ENCODE measurements at places on chromosomes 7 and 10. TPM values are rescaled to one million over a fixed set of nuclear protein-coding genes. Genes with fewer than 3 reads are reported as not detected.

GRCh38 chr10:17510242-17510908 lies 56.0 kb upstream of the ST8SIA6 start:
- H3K4me3 ChIP-seq: no peak overlapping the region
- H3K4me1 ChIP-seq: peaks cover 34% of the 10 kb centered on the region
- DNase-seq: no peak
- H3K27me3 ChIP-seq: no peaks in the 10 kb centered on the region
- no peaks in the 10 kb centered on the region for H3K36me3 ChIP-seq
- H3K27ac ChIP-seq: no peak overlapping the region

AGAP4 gene
- 18.4 TPM for total RNA-seq

DNA sequence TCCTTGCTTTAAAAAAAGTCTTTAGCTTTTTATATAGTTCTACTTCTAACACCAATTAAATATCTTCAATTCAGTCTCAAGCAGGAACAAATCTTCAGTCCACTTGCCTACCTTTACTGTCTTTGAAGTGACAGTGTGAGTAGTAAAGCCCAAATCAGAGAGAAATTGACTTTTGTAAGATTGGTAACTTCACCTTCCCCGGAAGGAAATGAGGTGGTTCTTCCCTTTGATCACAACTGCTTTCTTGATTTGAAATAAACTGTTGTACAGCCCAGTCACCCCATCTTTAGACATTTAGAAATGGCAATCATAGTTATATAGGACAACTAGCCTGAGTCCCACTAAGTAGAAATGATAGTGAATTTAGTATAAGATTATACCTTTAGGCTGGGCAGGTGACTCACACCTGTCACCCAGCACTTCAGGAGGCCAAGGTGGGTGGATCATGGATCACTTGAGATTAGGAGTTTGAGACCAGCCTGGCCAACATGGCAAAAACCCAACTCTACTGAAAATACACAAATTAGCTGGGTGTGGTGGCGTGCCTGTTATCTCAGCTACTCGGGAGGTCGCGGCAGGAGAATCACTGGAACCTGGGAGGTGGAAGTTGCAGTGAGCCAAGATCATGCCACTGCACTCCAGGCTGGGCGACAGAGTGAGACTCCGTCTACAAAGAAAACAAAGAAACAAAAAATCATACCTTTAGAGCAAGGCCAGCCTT lies 4.7 kb downstream of the FAS start:
- H3K36me3 ChIP-seq: no peaks in the 10 kb centered on the region
- H3K4me3 ChIP-seq: no peak overlapping the region
- no peak for DNase-seq
- peaks cover 11% of the 10 kb centered on the region for H3K4me1 ChIP-seq
- no peaks in the 10 kb centered on the region for H3K27me3 ChIP-seq
- no peak overlapping the region for H3K27ac ChIP-seq

DNA sequence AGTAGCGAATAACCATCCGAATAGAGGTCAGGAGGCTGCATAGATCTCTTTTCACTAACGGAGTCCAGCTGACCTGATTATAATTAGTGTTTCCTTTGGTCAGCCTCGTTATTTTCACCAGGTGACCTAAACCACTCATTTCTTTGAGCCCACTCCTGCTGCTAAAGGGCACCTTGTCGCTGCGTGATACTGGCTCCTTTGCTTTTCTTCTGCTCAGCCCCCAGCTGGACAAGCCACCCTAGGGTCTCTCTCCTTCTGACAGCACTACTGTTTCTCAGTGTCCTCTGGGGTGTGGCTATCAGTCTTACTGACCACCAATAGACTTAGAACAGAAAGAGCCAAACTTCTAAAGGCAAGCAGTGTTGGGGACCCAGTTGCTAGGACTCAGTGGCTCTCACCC lies 2.7 kb upstream of the IGFBP3 start:
- no peaks in the 10 kb centered on the region for H3K36me3 ChIP-seq
- peaks cover 9% of the 10 kb centered on the region for H3K27me3 ChIP-seq
- DNase-seq: no peak

- DNase-seq: peak; percentile 61
- H3K27me3 ChIP-seq: no peaks in the 10 kb centered on the region
- H3K27ac ChIP-seq: no peak overlapping the region
- peaks cover 9% of the 10 kb centered on the region for H3K4me1 ChIP-seq
Measured at GRCh38 chr7:40915071-40915470, 780.3 kb downstream of the SUGCT start.

DNA sequence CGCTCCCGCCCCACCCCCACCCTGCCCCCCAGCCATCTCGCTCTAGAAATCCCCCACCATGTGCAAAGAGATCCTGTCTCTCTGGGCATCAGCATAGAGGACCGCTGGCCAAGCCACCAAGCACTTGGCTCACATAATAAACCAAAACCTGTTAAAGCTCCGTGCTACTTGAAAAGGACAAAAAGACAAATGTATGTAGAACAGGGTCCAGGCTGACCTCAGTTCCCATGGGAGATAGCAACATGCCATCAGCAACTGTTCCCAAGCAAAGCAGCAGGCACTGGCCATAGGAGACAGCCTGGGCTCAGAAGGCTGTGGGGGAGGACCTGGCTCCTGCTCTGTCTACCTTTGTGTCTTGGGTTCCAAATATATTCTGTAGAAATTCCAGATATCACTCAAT lies 38.4 kb upstream of the GDF10 start:
- no peak overlapping the region for H3K27ac ChIP-seq
- H3K36me3 ChIP-seq: no peaks in the 10 kb centered on the region
- no peaks in the 10 kb centered on the region for H3K27me3 ChIP-seq
- no peak for DNase-seq
- no peak overlapping the region for H3K4me3 ChIP-seq
- H3K4me1 ChIP-seq: no peaks in the 10 kb centered on the region

DNA sequence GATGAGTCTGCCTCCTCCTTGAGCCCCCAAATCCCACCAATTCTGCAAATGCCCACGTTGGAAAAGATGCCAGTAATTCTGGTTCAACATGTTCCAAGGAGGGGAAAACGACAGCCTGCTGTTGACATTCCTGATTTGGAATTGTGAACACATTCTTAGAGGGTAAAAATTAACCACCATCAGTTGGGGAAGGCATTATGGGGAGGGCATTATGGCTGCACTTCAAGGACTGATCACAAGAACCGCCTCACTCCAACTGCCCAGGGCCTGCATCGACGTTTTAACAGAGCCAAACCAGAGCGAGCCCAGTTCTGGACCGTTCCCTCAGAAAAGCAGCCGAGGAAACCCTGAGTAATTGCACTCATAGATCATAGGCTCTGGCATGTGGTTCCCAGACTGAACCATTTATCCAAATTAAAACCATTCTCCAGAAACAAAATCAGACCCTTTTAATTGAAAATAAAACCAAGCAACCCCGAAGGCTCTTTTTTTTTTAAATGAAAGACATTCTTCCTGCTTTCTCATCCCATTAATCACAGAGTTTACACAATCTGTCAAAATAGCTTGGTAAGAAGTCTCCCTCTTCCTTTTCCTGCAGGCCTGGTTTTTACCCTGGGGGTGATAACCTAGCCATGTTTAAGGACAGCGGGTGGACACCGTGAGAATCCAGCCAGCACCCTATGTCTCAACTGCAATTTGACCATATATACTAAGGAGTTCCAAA lies 8.0 kb downstream of the TNS3 start:
- H3K36me3 ChIP-seq: no peaks in the 10 kb centered on the region
- peak overlapping the region; percentile 79 for H3K27ac ChIP-seq
- DNase-seq: peak; percentile 94
- peaks cover 73% of the 10 kb centered on the region for H3K4me1 ChIP-seq

- H3K27ac ChIP-seq: no peak overlapping the region
- no peak for DNase-seq
- no peaks in the 10 kb centered on the region for H3K36me3 ChIP-seq
- peak overlapping the region; percentile 57 for H3K4me3 ChIP-seq
Measured at GRCh38 chr10:11742779-11743298, 657 bp downstream of the ECHDC3 start.

DNA sequence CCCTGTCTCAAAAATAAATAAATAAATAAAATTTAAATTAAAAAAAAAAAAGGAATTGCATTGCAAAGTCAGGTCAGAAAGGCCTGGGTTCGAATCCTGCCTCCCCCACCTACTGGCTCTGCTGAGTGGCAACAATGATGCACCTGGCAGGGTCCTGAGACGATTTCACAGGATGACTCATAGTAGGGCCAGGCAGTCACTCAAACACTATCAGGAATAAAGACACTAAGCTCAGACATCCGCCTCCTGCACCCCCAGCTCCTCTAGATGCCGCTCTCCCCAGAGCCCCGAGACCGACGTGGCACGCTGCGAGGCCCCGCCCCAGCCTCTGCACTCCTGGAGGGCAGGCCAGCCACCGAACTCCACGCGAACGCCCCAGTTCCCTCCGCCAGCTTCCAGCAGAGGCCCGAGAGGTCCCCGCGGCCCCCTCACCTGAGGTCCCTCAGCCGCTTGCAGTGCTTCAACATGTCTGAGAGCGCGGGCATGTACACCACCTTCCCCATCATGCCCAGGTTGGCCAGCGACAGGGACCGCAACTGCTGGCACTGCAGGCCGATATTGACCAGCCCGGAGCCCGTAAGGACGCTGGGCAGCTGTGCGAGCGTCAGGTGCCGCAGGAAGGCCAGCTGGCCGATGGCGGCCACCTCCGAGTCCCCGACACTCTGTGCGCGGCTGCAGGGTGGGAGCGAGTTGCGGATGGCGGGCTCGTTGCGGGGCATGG lies 76.6 kb upstream of the TNRC18 start:
- peaks cover 8% of the 10 kb centered on the region for H3K36me3 ChIP-seq
- no peak overlapping the region for H3K4me3 ChIP-seq

- peak overlapping the region; percentile 32 for H3K4me3 ChIP-seq
- no peaks in the 10 kb centered on the region for H3K27me3 ChIP-seq
- DNase-seq: peak; percentile 6
- H3K27ac ChIP-seq: no peak overlapping the region
- H3K4me1 ChIP-seq: no peaks in the 10 kb centered on the region
Measured at GRCh38 chr7:123355576-123356190, 155.9 kb upstream of the SLC13A1 start.

GRCh38 chr7:36344622-36345021 lies 45.0 kb upstream of the ANLN start:
- H3K27me3 ChIP-seq: no peaks in the 10 kb centered on the region
- no peak for DNase-seq
- no peaks in the 10 kb centered on the region for H3K36me3 ChIP-seq

DNA sequence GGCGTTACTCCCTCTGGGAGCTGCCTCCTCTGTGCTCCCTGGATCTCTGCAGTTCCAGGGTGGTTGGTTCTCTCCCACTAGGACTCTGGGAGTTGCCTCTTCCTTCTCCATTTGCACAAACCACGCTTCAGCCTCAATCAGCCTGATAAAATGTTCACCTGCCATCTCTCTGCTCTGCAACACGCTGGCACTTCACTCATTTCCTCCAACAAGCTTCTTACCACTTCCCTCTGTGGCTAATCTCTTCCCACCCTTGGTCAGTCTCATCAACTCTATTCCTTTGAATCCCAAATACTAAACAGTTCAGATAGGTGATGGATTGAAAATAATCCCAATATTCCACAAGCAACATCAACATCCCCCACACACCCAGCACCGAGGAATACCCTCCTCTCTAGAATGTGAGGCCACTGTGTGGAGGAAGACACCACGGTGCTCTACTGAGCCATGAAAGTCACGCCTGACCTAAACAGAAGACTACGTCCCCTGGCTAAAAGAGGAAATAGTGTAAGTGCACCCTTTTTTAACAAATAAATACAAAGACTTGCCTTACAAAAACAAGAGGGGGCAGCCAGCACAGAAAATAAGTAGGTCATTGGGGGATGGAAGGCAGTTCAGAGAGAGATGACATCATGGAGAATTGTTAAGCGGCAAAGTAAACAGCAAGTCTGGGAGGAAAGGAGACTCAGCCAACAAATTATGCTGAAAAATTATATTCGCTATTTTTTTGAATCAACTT lies 1.9 kb upstream of the FAM170B start:
- DNase-seq: no peak
- H3K4me1 ChIP-seq: peaks cover 34% of the 10 kb centered on the region
- H3K27me3 ChIP-seq: no peaks in the 10 kb centered on the region
- no peaks in the 10 kb centered on the region for H3K36me3 ChIP-seq

DNA sequence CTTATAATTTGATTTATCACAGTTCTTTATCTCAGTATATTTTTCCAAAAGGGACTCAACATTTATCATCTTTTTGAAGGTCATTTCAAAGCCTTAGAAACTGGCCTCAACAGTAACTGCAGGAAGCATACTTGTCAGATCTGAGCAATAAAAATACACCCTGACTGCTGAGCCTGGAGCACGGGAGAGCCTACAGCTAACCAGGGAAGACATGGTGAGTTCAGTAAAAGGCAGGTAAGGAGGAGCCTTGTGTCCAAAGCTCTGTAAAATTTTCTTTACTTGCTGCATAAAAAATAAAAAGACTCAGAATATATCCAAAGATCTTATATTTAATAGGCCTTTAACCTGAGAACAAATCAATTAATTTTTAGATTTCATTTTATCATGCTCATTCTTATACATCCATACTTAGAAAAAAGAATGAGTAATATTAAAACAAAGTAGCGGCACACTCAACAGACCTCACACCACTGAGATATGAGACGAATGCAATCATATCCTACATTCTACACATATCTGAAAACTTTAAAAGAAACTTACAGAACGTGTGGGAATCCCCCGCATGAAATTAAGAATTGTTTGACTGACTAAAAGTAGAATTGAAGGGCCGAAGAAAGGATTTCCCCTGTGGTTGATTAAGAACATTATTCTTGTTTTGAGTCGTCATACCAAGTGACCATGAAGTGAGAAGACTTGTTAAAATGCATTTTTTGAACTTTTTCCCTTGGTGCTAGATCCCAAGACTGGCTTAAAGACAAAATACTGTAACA lies 296.4 kb upstream of the MKLN1 start:
- H3K36me3 ChIP-seq: no peaks in the 10 kb centered on the region
- H3K27me3 ChIP-seq: no peaks in the 10 kb centered on the region
- H3K4me3 ChIP-seq: no peak overlapping the region
- DNase-seq: no peak
- peaks cover 2% of the 10 kb centered on the region for H3K4me1 ChIP-seq

GRCh38 chr7:2978408-2978807 lies 65.3 kb downstream of the CARD11 start:
- peaks cover 7% of the 10 kb centered on the region for H3K27me3 ChIP-seq
- DNase-seq: no peak
- H3K4me3 ChIP-seq: no peak overlapping the region
- H3K27ac ChIP-seq: no peak overlapping the region
- no peaks in the 10 kb centered on the region for H3K4me1 ChIP-seq
- no peaks in the 10 kb centered on the region for H3K36me3 ChIP-seq

TACC2 gene
- total RNA-seq: 16.5 TPM

GRCh38 chr7:28001896-28002295 lies 178.7 kb downstream of the JAZF1 start:
- no peaks in the 10 kb centered on the region for H3K27me3 ChIP-seq
- no peak overlapping the region for H3K4me3 ChIP-seq
- DNase-seq: no peak
- no peaks in the 10 kb centered on the region for H3K4me1 ChIP-seq

NPSR1 gene
- not detected for total RNA-seq

FAM25C gene
- total RNA-seq: not detected

GRCh38 chr10:11197266-11197712 lies 179.6 kb downstream of the CELF2 start:
- no peaks in the 10 kb centered on the region for H3K4me1 ChIP-seq
- no peaks in the 10 kb centered on the region for H3K36me3 ChIP-seq

- no peak for DNase-seq
- H3K36me3 ChIP-seq: no peaks in the 10 kb centered on the region
- no peak overlapping the region for H3K27ac ChIP-seq
Measured at GRCh38 chr10:48211777-48212176, 62.7 kb downstream of the FRMPD2 start.

GRCh38 chr10:111990734-111991133 lies 192.8 kb downstream of the GPAM start:
- H3K36me3 ChIP-seq: no peaks in the 10 kb centered on the region
- H3K4me3 ChIP-seq: no peak overlapping the region
- DNase-seq: no peak
- H3K4me1 ChIP-seq: no peaks in the 10 kb centered on the region
- no peak overlapping the region for H3K27ac ChIP-seq

SPDYE16 gene
- total RNA-seq: not detected

RNF133 gene
- 0.30 TPM for total RNA-seq

Measured in astrocyte (in vitro differentiated cells and primary cell).